ENCODE measurements at places on chromosomes 2 and 18. TPM values are rescaled to one million over a fixed set of nuclear protein-coding genes. Genes with fewer than 3 reads are reported as not detected.

- no peak for DNase-seq
Measured at GRCh38 chr18:10336749-10337350, 117.6 kb upstream of the APCDD1 start.

GRCh38 chr18:45565280-45565970, 49.9 kb upstream of the SLC14A2 start:
- DNase-seq = no peak

- DNase-seq = peak; percentile 4
Measured at GRCh38 chr2:156110890-156111289, 221.6 kb downstream of the NR4A2 start.

- no peak for DNase-seq
Measured at GRCh38 chr2:209498614-209499013, 74.8 kb downstream of the MAP2 start.

GRCh38 chr2:66563473-66563872, 128.5 kb downstream of the MEIS1 start:
- no peak for DNase-seq

RASGRP3 gene
- 0.90 TPM for total RNA-seq

CTNNA2 gene
- not detected for total RNA-seq

CCDC141 gene
- not detected for total RNA-seq

DNA sequence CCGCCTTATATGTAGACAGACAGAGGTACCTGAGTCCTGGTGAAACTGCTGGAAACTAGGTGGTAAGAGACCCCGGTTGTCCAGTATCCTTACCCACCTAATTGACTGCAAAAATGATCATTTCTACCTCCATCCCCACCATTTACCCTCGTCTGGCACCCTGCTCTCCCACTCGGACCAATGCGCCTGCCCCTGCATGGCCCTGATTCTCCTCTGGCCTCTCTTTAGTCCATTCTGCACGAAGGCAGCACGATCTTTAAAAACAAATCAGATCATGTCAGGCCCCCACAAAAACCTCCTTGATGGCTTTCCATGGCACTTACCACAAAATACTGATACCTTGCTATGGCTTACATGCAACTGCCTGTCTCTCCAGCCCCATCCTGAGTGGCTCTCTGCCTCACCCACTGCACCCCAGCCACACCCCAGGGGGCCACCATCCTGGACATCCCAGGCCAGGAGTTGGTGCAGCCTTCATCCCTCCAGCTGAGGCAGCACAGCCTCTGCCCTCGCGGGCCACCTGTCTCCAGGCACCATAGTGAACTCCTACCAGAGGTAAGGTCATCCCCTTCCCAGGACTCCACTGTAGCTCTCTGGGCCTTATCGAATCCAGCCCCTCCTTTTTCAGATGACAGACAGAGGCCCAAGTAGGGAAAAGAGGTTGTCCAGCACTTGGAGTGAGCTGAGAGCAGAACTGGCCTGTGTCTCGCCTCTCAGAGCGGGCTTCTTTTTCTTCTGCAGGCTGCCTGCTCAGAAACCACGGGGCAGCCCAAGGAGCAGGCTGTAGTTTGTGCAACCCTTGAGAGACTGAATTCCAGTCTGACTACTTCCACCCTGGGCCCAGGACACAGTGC, 12.3 kb upstream of the CIB4 start:
- DNase-seq = no peak

- DNase-seq = no peak
Measured at GRCh38 chr2:101478181-101479001, 3.5 kb upstream of the RFX8 start.
